ENCODE measurements at places on chromosomes 2 and 18.

DNA sequence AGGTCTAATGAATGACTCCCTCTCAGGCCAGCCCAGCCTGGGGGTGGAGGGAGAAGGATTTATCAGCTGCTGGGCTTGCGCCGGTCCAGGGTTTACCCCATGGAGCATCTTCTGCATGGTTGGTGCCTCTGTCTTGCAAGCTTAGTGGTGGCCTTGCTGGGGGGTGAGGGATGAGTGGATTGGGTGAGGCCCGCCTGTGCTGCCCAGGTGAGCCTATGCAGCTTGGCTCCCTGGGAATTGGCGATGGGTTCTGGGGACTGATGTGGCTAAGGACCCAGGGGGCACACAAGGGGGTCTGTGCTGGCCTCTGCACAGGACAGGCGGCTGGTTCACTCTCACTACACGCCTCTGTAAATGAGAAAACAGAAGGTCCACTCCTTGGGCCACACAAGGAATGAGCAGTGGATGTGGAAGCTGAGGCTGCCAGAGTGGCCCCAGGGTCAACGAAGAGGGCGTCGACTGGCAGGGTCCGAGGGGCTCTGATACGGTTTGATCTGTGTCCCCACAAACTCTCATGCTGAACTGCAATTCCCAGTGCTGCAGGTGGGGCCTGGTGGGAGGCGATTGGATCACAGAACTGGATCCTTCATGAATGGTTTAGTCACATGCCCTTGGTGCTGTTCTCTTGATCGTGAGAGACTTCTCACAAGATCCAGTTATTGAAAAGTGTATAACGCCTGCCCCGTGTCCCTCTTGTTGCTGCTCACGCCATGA is 151.6 kb upstream of the HDAC4 start:
- DNase-seq: no peak

- no peak for DNase-seq
Measured at GRCh38 chr18:72075040-72075439, 469.1 kb downstream of the CBLN2 start.

DNA sequence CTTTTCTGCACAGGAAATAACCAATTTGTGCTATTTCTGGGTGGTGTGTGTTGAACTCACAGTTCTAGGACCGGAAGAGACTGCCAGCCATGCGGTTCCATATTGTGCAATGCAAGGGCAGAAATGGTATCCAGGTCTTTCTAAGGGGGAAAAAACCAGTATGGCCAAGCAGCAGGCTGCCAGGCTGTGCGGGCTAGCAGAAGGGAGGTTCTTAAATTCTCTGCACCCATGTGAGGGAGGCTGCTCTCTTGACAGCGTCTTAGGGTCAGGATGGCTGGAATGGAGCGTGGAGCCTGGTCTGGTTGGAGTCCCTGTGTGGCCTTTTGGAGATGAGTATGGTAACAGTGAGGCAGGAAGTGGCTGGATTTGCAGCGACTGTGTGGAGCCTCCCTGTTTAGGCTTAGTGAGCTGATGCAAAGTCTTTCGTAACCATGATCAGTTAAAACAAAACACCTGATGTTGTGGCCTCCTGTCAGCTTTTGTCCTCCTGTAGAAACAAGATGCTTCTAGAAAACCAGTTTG is 52.6 kb downstream of the NCK2 start:
- no peak for DNase-seq

- DNase-seq: no peak
Measured at GRCh38 chr18:9771261-9771976, 63.3 kb downstream of the RAB31 start.

GRCh38 chr2:215833531-215834162 is 179.7 kb downstream of the MREG start:
- DNase-seq: peak; percentile 1
